ENCODE measurements at places on chromosomes 1 and 21.

DNA sequence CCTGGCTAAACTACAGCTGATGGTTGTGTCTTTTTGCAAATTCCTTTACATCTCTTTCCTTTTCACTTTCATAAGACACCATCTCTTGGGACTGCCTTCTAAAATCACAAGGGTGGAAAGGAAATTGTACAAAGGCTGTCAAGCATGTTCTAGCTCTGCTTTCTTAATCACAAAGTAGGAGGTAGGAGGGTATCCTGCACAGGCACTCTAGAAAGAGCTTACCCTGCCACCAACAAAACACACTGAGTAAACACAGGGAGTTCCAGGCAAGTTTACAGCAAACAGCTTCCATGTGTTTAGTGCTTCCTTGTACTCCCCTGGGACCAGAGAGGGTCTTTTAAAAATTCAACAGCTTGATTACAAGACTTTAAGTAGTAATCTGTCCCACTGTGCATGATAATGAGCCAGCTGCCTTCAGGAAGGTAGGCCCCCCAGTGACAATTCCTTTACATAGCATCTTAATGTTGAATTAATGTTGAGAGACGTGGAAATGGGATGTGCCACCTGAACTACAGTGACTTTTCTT is 2.4 kb downstream of the PLPP3 start:
- DNase-seq = peak; percentile 63

DNA sequence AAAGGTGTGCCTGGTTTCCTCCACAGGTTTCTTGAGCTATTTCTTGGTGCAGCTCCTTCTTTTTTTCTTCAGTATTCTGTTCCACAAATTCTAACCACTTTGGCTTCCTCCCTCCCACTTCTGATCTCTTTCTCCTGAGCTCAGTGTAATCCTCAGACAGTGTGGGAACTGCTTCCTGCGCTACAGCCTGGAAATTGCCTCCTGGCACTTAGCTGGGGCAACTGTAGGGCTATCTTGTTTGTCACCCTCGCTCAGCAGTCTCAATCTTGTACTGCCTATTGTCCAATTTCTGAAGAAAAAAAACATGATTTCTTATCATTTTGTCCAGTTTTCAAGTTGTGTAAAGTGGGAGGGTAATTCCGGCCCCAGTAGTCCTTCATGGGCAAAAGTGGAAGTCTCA is 24.0 kb upstream of the GALNT2 start:
- no peak for DNase-seq

GRCh38 chr1:90413519-90413918 is 303.6 kb downstream of the BARHL2 start:
- no peak for DNase-seq

DNA sequence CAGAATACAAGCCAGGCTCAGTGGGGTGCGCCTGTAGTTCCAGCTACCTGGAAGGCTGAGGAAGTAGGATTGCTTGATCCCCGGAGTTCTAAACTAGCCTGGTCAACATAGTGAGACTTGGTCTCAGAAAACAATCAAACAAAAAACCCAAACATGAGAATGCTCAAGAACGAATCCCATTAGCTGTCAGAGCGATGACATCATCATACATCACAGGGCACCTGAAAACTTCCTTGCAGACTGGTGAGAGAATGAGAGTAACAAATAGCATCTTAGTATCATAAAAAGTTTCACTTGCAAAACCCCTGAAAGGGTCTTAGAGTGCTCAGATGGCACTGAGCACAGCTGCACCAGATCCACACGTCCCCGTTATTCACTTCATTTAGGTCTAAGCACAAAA is 21.1 kb upstream of the CDCA8 start:
- DNase-seq = no peak

GRCh38 chr21:20949884-20950283 is 48.3 kb upstream of the NCAM2 start:
- DNase-seq = no peak

GRCh38 chr1:61337037-61337436 is 254.7 kb downstream of the NFIA start:
- no peak for DNase-seq
